Activated T-helper 2 cell treated with anti-CD3 and anti-CD28 coated beads, Interferon-gamma antibody, Interleukin-2, Interleukin-4, amounts not matched to agents 10 μg/mL and 5 μg/mL and 100 μg/mL, durations not matched to agents 14 hours and 24 hours and 36 hours (primary cell): ENCODE measurements at places on chromosomes 4 and X.

- DNase-seq, result no peak
These were observed 327.9 kb downstream of the FAT4 start for GRCh38 chr4:125642645-125643044.

- no peak for DNase-seq
These were observed 8.7 kb upstream of the DCTD start for GRCh38 chr4:182925855-182926254.

GRCh38 chr4:120053911-120054310, 12.7 kb downstream of the MAD2L1 start:
- no peak for DNase-seq

GRCh38 chr4:151833174-151833573, 72.4 kb upstream of the GATB start:
- DNase-seq, result no peak

GRCh38 chrX:16465081-16465876, 184.7 kb upstream of the S100G start:
- no peak for DNase-seq

- DNase-seq, result no peak
These were observed 132.0 kb upstream of the CLNK start for GRCh38 chr4:10816571-10816970.
